ENCODE measurements at places on chromosomes 5 and 9.

DNA sequence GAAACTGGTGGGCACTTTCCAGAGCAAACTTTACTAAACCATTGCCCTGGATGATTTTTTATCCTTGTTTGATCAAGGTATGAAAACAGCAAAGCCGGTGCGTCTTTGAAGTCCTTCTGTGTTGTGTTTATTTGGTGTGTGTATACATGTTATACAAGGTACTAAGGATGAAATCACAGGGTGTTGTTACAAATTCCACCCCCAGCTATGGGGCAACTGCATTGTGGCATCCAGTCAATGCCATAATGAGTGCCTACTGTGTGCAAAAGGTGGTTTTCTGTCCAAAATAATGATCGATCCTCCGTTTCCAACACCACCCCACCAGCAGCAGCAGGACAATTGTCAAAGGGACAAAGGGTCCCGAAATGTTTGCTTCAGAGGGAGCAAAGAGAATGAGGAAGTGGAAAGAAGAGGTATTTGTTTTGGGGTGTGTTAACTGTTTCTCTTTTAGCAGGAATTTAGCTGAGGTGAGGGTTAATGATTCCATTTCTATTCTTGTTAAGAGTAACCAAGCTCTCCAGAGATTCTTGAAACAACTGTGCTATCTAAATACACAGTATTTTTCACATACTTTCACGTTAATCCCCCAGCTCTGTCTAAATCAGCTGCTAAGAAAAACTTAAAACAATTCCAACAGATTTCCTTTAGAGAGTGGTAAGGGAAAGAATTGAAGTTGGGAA lies 568.7 kb upstream of the KLF4 start:
- no peak for DNase-seq

DNA sequence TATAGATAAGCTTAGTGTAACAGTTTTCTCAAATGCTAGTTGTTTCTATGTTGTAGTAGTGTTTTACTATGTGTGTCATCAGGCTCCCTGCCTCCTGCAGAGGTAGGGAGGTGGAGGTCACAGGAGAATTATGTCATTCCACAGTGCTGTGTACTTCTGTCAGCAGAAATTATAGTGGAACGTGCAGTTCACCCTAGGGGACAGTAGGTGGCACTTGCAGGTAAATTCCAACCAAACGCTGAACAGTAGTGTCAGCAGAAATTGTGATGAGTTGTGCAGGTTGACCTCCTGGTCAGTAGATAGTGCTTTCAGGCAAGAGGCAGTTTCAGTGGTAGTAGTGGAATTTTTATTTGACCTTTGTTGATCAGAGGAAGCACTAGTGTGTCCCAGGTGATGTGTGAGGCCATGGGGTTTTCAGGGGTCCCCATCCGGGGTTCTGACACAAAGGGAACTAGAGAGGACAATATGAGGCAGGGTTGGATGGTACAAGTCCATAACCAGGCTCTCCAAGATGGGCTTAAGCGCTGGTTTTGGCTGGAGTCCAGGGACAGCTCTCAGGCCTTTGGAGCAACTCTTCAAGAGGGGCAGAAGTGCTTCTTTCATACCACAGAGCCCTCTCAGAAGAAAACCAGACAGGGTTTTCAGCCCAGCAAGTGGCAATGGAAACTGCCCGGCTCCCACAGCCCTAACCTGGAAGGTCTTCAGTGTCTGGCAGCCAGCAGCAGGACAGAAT lies 402.9 kb downstream of the CYLC2 start:
- peak; percentile 85 for DNase-seq

DNA sequence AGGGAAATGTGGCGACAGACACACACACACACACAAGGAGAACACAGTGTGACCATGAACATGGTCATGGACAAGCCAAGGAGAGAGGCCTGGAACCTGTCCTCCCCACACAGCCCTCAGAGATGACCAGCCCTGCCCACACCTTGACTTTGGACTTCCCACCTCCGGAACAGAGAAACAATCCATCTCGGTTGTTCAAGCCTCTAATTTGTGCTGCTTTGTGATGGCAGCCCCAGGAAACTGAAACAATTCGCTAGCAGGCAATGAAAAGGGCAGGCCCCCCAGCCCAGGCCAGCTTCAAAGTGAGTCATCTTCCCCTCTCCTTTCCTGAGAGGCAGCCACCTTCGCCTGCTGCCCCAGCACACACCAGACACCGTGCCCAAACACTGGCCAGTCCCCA lies 47.7 kb downstream of the NSUN2 start:
- no peak for DNase-seq

DNA sequence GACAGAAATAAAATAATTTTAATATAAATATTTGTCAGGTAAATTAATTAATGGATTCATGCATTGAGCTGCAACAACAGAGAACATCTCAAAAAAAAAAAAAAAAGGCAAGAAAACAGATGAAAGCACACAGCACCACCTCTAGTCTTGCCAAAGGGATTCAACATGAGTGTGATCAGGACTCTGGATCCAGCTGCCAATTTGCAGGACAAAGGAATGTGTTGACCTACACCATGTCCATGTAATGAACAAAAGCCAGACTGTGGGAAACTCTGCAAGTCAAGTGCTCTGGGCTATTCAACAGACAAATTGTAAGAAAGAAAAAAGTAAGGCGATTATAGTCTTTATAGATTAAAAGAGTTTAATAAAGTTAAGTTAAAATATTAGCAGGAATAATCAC lies 769.3 kb downstream of the TLR4 start:
- no peak for DNase-seq

GRCh38 chr5:6488021-6488420 lies 39.4 kb downstream of the UBE2QL1 start:
- no peak for DNase-seq

DNA sequence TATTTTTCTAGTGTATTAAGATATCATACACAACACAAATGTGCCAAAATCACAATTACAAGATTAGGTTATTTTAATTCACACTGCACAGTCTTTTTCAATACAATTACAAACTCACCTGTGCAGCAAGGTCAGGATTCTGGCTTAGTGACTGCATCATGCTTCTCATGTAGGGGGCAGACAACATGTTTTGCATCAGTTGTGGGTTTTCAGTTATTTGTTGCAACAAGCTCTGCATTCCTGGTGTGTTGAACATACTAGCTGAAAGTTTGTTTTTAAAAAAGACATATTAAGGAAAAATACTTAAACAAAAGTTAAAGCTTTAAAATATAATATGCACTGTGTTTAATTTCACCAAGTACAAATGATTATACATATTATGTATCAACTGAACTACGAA lies 38.7 kb downstream of the UBQLN1 start:
- DNase-seq = peak; percentile 22

DNA sequence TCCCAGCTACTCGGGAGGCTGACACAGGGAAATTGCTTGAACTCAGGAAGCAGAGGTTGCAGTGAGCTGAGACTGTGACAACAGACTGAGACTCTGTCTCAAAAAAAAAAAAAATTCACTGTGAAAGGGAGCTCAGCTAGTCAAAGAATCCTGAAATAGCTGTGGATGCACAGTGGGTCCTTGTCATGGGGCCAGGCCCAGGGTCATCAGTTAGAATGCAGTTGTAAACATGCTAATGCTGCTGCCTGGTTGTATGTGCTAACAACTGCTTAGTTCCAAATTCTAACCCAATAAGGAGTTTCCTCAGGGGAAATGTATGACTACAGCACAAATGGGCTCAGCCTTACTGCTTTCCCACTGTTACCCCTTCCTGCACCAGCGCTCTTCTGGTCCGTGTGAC lies 84.0 kb downstream of the PALM2AKAP2 start:
- no peak for DNase-seq

Data from epithelial cell of esophagus (primary cell).